Activated CD4-positive, CD25-positive, alpha-beta regulatory T cell (primary cell): ENCODE measurements at places on chromosomes 16 and 17.

DNA sequence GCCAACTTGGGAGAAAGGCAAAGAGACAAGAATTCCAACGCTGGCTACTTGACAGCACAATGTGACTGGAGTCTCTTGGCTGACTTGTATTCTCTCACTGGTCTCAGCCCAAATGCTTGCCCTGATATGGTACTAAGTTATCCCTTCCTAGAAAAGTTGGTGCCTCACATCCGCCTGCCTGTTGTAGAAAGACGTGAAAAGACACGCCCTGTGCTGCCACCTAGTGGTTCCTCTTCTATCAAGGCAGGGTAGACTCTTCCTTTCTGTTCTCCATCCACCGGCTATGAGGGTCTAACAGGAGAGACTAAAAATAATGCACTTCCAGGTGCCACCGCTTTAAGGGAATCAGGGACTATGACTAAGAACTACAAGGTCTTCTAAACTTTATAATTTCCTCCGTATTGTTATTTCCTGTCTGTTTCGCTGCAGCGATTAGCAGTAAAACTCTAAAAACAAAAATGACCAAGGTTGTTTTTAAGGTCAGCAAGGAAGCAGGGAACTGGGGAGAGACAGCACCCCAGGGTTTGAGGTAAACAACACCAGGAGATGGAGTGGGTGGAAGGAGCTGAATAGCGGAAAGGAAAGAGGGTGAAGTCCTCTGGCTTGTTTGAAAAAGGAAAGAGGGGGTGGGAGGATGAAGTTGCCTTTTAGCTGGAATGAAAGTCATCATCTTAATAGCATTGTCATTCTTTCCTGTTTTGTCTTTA, 109.5 kb downstream of the YPEL2 start:
- DNase-seq, result peak; percentile 78

- no peak for DNase-seq
These were observed 27.4 kb upstream of the SLC38A10 start for GRCh38 chr17:81322271-81323082.

DNA sequence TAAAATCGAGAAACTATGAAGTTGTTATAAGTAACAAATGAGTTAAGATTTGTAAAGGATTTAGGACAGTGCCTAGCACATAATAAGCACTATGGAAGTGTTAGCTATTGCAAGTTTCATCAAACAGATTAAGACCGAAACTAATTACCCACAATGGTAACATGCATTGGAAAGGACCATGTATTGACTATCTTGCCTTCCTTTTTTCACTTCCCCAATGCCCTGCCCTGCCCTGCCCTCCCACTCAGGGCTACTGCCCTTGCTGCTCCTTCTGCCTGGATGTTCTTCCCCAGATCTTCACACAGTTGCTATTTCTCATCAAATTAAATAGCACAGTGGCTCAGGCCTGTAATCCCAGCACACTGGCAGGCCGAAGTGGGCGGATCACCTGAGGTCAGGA, 202.1 kb upstream of the PSMD7 start:
- no peak for DNase-seq

- no peak for DNase-seq
These were observed 117.0 kb downstream of the RGS9 start for GRCh38 chr17:65254166-65254565.

DNA sequence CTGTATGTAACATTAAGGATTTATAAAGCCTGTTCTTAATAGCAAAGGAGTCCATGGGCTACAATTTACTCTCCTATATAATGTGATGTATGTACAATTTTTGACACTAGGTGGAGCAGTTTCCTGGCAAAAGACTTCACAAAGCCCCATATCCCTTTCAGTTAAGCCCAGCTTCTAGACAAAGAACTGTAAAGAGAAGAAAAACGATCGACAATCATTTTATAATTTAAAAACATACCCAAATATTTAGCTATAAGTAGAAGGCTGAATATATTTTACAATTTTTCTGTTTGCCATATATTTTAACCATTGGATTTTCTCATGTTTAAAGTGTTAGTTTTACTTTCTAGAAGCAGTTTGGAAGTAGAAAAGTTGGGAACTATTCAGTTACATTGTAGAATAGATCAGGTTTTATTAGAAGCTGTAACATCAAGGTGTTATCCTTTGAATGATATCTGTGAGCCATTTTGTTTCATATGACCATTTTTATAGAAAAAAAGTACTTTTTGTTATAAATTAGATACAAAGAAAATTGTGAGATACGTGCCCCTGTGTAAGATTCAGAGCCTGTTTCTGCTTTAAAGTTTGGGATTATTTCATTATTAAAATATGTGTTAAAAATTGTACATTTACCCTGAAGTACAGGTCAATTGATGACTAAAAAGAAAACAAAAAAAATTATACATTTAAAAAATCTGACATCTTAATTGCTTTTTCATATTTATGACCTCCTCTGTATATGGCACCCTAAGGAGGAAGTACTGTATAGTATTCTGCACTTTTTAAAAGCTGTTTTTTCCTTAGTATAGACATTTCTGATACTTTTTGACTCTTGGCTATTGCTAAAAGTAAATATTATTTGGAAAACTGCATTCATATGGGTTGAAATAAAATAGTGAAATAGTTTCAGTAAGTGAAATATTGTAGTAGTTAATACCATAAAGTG, 46.3 kb downstream of the VMP1 start:
- no peak for DNase-seq

DNA sequence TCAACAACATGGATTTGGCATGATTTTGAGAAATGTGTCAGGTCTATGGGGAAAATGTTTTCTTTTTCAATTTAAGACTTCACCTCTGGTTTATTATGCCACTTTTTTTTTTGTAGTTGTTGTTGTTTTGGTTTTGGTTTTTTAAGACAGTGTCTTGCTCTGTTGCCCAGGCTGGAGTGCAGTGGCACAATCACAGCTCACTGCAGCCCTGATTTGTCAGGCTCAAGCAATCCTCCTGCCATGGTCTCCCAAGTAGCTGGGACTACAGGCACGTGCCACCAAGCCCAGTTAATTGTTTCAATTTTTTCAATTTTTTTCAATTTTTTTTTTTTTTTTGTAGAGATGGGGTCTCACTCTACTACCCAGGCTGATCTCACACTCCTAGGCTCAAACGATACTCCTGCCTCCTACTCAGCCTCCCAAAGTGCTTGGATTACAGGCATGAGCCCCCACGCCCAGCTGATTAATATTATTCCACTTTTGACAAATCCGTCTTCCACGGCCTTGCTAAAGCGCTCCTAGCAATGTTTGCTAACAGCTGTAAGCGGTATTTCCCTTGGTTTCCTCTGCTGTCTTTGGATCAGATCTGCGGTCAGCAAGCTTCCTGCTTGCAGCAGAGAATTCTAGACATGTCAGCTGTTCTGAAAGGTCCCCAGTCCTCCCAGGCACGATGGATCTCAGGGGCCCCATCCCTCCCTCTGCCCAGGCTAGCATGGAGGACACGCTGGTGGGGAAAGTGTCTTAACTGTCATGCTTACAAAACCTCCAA, 7.0 kb upstream of the MILR1 start:
- DNase-seq, result no peak

DNA sequence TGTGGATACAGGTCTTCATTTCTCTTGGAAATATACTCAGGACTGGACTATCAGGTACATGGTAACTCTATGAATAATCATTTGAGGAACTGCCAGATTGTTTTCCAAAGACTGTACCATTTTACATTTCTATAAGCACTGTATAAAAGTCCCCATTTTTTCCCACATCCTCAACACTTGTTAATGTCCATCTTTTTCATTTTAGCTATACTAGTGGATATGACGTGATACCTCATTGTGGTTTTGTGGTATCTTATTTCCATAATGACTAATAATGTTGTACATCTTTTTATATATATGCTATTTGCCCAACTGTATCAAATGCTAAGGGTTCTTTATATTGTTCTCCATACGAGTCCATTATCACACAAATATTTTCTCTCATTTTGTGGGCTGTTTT, 22.9 kb downstream of the NUP88 start:
- no peak for DNase-seq

GRCh38 chr16:878072-878784, 77.7 kb upstream of the GNG13 start:
- DNase-seq, result no peak

GRCh38 chr16:7871979-7872378, 539.3 kb downstream of the RBFOX1 start:
- DNase-seq, result no peak

DNA sequence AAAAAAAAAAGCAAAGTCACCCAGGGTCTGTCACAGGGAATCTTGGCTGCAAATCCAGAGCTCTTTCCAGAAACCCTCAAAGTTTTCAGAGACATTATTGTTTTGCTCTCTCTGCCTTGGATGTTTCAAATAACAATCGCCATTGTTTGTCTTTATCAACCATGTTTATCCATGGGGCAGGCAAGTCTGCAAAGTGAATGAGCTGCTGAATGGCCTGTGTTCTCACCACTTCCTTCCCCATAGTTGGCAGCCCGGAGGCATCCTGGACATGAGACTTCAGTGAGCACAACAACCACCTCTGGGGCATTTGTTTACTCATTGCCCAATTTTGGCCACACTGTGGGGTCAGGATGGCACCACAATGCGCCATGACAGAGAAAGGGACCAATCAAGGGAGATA, 53.1 kb upstream of the USP7 start:
- no peak for DNase-seq

DNA sequence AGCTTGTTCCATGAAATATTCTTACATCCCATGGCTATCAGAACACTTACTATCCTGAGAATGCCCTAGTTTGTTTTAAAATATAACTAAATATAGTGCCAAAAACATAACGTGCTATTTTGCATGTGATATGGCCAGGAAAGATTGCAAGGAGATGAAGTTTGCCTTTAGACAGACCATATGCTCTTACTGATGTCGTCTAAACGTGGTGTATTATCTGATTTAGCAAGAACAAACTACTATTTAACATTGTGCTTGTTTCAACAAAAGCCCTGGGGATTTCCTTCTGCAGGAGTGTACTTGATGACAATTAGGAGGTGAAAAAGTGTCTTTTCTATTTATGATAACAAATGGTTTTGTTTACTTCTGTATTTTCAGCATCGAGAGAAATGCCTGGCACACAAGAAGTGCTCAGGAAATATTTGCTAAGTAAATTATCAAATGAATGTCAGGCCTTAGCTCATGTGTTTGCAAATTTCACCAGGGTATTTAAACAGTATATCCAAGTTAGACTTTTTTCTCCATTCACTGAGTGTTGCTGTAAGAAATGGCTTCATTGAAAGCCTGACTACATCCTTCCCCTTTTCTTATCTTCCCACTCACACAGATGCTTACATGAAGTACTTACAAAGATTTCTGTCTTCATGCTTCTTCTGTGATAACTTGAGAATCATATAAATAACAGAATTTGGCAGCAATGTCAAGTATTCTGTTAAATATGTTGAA, 1033.6 kb downstream of the CDH8 start:
- DNase-seq, result no peak
